ENCODE measurements at places on chromosomes 1 and 21.
A peak's percentile ranks its signal among the peaks of the same experiment; 100 is the strongest.

- no peak for DNase-seq
Observed at GRCh38 chr1:7753641-7754040, 17.5 kb upstream of the VAMP3 start.

DNA sequence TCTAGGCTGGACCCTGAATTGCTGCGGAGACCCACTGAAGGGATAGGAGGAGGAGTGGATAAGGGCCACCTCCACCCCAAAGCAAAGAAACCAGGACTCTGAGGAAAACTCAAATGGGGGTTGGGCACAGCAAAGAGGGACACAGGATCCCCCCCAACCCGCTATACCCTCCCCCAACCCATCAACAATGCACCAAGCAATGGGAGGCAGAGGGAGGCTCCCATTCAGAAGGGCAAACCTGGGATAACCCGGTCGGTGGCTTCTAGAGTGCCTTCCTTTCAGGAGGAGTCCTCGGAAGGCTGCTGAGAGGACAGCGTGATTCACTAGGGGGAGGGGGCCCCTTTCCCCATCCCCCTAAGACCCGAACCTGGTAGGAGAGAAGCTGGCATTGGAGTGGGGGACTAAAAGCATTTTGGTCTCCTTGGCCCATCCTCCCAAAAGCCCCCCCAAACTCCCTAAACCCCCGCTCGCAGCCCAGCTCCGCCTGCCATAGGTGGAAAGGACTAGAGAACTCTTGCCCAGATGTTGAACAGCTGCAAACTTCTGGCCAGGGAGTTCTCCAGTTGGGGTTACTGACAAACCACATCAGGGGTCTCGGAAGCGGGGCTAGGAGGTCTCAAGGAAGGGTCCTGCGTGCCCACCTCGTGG is 1.3 kb downstream of the MEF2D start:
- DNase-seq, result no peak

DNA sequence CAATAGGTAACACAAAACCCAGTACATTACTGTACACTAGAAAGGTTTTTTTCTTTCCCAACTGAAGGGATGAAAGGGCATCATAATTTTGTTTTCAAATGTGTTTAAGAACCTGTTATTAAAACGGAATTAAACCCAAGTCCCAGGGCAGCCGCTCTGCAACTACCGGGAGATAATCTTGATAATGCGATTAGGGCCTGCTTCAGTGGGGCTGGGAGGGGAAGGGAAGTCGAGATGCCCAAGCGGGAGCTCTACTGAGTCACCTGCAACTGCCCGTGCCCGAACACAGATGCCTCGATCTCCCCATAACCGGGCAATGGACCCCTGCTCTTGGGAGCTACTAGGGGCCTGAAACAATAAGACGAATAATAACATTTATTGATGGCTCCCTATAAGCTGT is 61.4 kb downstream of the KAZN start:
- DNase-seq, result no peak

DNA sequence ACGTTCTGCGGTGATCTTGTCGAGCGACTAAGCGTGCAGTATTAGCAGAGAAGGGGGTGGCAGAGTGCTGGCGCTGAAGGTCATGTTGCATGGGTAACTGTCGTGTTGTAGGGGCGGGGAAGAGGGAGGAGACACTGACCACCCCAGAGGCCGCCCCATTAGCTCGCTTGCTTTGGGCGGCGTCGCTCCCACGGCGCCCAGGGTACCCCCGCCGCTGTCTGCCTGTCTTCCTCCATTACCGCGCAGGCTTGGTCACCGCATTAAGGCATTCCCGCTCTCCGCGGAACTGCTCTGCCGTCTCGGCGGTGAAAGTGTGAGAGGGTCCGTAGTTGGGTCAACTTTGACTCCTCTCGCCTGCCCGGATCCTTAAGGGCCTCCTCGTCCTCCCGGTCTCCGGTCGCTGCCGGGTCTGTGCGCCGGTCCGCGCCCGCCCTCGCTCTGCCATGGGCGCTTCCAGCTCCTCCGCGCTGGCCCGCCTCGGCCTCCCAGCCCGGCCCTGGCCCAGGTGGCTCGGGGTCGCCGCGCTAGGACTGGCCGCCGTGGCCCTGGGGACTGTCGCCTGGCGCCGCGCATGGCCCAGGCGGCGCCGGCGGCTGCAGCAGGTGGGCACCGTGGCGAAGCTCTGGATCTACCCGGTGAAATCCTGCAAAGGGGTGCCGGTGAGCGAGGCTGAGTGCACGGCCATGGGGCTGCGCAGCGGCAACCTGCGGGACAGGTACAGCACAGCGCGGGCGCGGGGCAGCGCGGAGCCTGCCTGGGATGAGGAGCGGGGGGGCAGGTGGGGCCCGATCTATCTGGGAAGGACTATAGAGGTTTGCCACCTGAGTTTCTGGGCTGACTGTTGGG is at the start of gene MTARC2:
MTARC2 (plus strand) TSS at position 234 of the 846 bp plus-strand sequence; CDS start at position 444, 210 bp downstream.
- peak; percentile 21 for DNase-seq

- no peak for DNase-seq
Observed at GRCh38 chr1:208950206-208950605, 633.3 kb upstream of the CAMK1G start.

GRCh38 chr1:65179148-65179547 is 31.1 kb downstream of the AK4 start:
- DNase-seq, result no peak

GRCh38 chr1:1827089-1827848 is 49.0 kb upstream of the NADK start:
- no peak for DNase-seq

DNA sequence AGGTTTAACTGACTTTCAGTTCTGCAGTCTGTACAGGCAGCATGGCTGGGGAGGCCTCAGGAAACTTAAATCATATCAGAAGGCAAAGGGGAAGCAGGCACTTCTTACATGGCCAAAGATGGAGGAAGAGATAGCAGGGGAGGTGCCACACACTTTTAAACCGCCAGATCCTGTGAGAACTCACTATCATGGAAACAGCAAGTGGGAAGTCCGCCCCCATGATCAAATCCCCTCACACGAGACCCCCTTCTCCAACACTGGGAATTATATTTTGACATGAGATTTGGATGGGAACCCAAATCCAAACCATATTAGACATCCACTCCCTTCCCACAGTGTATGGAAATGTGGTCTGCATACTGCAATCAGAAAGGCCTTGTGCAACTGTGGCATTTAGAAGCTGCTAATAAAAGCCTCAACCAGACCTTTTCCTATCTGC is 148.2 kb downstream of the FCRL5 start:
- DNase-seq, result no peak

- DNase-seq, result no peak
Observed at GRCh38 chr21:15249285-15249993, 184.6 kb upstream of the NRIP1 start.

- no peak for DNase-seq
Observed at GRCh38 chr1:233530665-233531386, 83.1 kb upstream of the KCNK1 start.

DNA sequence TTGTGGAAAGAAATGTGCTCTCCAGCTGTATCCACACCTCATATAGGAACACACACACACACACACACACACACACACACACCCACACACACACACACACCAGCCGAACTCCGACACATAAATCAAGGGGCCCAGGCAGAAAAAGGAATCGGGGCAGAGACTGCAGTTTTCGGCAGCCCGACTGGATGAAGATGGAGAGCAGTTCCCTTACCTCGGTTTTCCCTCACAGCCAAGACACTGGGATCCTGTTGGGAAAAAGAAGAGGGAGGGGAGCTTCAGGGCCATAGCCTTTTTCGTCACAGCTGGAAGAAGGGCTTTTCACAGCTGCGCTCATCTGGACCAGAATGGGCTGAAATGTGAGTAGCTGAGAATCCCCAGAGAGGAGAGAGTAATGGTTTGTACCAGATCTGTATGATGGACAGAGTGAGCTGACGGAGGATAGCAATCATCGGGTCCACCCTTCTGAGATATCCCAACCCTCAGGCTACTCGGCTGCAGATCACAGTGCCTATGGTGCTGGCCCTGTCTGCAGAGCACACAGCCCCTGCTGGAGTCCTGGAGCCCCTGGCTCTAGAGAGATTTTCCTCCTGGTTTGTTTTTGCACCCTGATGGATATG is 37.7 kb downstream of the PIK3C2B start:
- no peak for DNase-seq

DNA sequence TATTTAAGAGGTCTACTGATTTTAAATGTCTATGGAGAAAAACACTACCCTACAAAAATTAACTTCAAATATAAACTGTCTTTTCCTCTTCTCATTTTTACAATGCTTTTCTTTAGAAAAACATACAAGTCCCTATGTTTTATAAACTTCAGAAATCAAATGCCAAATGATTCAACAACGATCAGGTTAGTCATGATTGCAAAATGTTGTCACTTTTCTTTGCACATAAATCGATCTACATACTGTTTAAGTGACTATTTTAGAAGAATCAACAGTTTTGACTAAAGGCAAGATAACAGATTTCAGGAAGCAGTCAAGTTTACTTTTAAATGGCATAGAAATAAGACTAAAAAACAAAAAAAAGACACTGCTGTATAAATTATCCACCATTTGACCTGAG is 168.7 kb downstream of the GPATCH2 start:
- DNase-seq, result no peak

- DNase-seq, result peak; percentile 7
Observed at GRCh38 chr1:78617615-78618026, 2.6 kb upstream of the IFI44L start.

DNA sequence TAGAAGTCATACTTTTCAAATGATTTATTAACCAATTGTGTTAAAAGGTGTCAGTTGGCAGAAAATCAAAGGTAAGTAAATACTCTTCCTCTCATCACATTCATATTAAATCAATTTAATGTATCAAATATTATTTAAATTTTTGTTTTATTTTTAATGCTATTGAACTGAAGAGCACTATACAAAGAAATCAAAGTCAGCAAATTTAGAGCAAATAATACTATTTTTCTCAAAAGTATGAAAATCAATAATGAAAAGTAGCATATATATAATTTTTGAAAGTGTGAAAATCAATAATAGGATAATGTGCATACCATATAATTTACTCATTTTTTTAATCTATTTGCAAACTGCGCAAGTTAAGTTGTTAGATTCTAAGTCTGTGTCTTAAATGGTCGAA is 181.0 kb downstream of the SPATA17 start:
- DNase-seq, result no peak

GRCh38 chr1:227947676-227948492 is at the start of gene WNT9A:
Gene WNT9A (minus strand): TSS chr1:227947932. CDS start chr1:227947887, 45 bp downstream.
- peak; percentile 52 for DNase-seq

GRCh38 chr1:243452092-243452491 is 196.3 kb downstream of the SDCCAG8 start:
- no peak for DNase-seq

- no peak for DNase-seq
Observed at GRCh38 chr1:155553349-155553748, 9.3 kb downstream of the ASH1L start.

- DNase-seq, result no peak
Observed at GRCh38 chr1:56626546-56626945, 18.6 kb upstream of the PRKAA2 start.

DNA sequence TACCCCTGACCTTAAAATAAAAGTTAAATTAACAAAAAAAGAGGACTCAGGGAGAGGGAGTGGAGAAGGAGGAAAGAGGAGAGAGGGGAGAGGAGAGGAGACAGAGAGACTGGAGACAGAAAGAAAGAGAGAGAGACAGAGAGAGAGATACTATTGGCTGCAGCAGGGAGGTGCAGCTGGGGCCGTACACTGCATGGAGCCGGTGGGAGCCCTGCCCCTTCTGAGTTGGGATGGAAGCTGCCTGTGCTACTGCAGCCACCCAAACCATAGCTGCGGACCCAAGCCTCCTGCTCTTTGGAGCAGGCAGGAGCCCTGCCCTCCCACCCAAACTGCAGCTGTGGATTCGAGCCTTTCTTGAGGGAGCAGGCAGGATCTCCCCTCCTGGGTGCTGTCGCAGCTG is 32.7 kb upstream of the HP1BP3 start:
- no peak for DNase-seq

DNA sequence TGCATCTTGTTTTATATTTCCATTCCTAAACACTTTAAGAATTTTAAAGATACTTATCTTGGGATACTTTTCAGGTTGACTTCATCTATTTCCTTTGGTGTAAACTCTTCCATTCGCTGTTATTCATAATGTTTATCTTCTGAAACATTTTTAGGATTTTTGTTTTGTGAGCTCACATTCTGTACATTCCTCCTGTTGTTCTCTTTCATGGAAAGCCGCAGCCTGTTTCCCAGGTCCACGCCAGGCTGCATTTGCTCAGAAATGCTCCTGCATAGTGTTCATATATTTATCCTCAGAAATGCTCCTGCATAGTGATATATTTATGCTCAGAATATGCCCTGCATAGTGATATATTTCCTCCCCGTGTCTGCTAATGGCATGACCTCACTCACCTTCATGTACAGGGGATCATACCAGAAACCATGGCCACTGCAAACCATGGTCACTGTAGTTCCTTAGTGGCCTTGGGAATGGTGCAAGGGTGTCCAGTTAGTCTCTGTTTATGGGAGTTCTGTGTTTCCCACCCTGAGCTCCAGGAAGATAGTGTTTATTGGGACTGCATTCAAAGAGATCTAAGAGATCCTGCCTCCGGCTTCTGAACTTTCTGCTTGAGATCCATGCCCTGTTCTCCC is 153.9 kb upstream of the GREM2 start:
- no peak for DNase-seq

DNA sequence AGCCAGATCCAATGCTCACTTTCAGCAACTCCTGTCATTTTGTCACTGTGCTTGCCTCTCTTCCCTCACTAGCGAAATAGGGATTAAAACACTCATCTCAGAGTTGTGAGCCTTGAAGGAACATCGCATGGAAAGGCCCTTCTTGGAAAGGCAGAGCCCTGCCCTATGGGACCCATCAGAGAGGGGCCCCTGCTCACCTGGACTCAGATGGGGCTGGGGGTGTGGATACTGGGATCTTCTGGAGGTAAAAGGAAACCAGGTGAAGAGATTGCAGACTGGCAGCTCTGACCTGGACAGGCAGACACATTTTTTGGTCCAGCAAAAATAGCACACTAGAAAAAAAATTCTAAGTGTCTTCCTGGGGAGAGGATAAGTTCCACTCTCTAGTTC is 54.2 kb upstream of the EPS8L3 start:
- DNase-seq, result no peak

DNA sequence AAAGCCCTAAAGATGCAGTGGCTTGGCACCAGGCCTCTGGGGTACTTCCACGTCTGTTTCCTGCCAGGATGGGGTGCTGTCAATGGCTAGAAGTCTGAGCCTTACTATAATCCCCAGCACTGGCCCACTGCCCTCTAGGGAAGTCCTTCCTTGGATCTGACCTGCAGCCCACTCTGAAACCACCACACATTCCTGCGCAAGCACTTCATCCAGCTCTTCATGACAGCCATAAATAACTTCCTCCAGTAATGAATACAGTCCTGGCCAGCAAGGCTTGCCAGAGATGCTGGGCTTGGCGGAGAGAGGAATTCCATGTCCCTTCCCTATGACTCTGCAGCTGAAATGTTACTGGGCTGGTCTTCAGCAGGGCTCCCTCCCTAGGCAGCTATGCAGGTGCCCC is 32.6 kb downstream of the ALPL start:
- DNase-seq, result no peak

GRCh38 chr1:203823306-203823705 is 27.9 kb downstream of the ZBED6 start:
- no peak for DNase-seq

GRCh38 chr1:59580257-59580656 is 234.5 kb upstream of the HOOK1 start:
- no peak for DNase-seq

- no peak for DNase-seq
Observed at GRCh38 chr1:56533621-56534020, 45.7 kb downstream of the PLPP3 start.

- DNase-seq, result no peak
Observed at GRCh38 chr1:22835636-22836319, 125.1 kb downstream of the EPHB2 start.

Measured in germinal center (tissue), 1 donor.